ENCODE measurements at places on chromosomes 3 and 15.

GRCh38 chr15:98555173-98555515 is 93.2 kb upstream of the IGF1R start:
- no peak for DNase-seq

DNA sequence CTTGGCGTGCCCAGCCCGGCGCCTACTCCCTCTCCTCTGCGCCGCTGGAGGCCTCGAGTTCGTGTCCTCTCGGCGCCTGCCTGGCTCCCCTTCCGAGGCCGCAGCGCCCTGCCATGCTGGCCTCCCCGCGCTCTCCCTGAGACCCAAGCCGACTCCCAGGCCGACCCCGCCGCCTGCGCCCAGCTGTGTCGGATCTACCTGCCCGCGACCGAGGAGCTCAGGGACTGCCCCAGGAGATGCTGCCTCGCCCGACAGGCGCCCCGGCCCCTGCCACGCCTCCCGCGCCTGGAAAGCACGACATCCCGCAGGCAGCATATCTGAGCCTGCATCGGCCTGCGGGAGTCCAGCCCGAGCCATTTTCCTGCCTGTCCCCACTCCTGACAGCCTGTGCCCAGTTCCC is 16.1 kb downstream of the PAQR9 start:
- DNase-seq, result no peak

GRCh38 chr3:78976200-78976599 is 791.6 kb downstream of the ROBO1 start:
- no peak for DNase-seq

- DNase-seq, result no peak
Measured at GRCh38 chr3:153652076-153652475, 469.1 kb upstream of the ARHGEF26 start.

Data from stimulated activated CD4-positive, alpha-beta T cell treated with anti-CD3 and anti-CD28 coated beads, TNF-alpha, amount 100 ng/mL, for 4 hours (primary cell).